Left cardiac atrium (tissue), 4 donors: ENCODE measurements at places on chromosomes 6 and 20. TPM values are rescaled to one million over a fixed set of nuclear protein-coding genes. Genes with fewer than 3 reads are reported as not detected.

Gene HSPA1A
- total RNA-seq, result 197 TPM

Gene GPLD1
- total RNA-seq, result 1.9 TPM

Gene TRIM10
- not detected for total RNA-seq

Gene FOXC1
- total RNA-seq, result 5.5 TPM

Gene PREP
- 29.6 TPM for total RNA-seq

Gene MMP24OS
- total RNA-seq, result 53.2 TPM

Gene WFDC5
- not detected for total RNA-seq

Gene DEFB124
- total RNA-seq, result 0.44 TPM

Gene ACAT2
- total RNA-seq, result 10.3 TPM

Gene MATN4
- not detected for total RNA-seq

Gene RPP40
- 4.9 TPM for total RNA-seq

Gene PKIB
- total RNA-seq, result 1.0 TPM

GRCh38 chr20:18971574-18971973 lies 158.0 kb downstream of the SCP2D1 start:
- no peak for DNase-seq

- no peak for DNase-seq
Measured at GRCh38 chr6:167122041-167122826, 662 bp upstream of the CCR6 start.

DNA sequence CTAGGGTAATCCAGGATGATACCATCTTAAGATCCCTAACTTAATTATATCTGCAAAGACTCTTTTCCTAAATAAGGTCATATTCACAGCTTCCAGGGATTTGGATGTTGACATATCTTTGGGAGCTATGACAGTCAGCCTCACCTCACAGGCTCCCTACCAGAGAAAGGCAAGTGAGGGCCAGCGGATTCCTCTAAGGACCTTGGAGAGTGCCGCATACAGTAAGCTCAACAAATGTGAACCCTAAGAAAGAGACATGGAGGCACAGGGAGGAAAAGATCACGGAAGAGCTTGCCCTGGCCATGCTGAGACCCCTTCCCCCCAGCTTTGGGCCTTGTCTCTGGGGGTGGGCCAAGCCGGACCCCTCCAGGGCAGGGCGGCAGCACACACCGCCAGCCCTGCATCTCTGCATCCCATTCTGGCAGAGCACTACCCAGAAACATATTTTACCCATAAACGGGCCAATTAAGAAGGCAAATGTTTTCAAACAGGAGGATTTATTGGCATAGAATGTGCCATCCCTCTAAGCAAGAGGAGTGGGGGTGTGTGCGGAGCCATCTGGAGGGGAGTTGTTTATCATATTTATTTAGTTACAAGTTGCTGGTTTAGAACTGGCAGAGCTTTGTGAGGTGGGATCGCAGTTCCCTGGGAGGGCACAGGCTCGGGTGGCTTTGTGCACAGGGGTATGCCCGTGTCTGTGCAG lies 55.4 kb downstream of the CHMP4B start:
- DNase-seq, result no peak

DNA sequence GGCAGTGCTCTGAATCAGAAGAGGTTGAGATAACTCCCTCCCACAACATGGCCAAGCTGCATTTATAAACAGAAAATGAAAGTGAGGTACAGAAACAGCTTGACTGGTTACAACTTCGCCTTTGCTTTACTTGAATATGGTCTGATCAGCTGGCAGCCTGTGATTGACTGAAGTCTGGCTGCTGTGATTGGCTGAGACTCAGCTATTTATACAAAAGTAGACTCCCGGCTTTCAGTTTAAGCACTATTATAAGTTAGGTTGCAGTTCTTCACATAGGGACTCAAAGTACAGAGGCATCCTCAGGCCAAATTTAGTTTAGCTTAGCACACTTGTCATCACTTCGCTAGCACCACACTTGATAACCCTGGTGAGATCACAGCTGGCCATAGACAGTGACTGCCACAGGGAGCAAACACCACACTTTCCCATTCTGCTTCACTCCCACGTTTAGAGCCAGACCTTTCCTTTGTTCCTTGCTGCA lies 362.6 kb downstream of the EPM2A start:
- peak; percentile 39 for DNase-seq

GRCh38 chr6:161489626-161490306 lies 215.9 kb upstream of the AGPAT4 start:
- no peak for DNase-seq

- DNase-seq, result no peak
Measured at GRCh38 chr6:117559299-117559698, 43.0 kb downstream of the GOPC start.

DNA sequence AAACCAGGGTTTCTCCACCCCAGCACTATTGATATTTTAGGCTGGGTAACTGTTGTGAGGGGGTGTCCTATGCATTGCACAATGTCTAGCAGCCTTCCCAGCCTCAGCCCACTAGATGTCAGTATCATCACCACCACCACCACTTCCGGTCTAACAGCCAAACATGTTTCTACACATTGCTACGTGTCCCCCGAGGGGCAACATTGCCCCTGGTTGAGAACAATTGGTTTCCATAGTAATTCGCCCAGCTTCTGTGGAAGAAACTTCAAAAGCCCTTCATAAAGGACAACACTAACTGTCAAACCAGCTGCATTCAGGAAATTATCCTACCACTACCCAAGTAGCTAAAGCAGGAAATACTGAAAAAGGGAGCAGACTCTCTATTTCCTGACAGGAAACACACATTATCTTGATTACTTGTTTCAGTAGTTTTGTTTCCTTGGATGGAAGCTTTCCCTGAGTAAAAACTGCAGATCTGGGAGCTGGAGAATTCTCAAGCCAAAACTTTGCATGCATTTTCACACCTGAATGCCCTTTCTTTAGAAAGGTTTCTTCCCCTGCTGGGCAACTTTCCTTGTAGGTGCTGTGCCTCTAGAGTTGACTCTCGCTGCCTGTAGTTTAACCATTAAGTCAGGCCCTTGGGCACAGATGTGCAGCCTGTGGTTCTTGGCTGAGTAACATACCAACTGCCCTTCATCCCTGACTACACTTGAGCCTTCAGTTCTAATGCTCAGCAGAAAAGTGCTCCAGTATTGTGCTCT lies 23.6 kb downstream of the PKHD1 start:
- peak; percentile 25 for DNase-seq

DNA sequence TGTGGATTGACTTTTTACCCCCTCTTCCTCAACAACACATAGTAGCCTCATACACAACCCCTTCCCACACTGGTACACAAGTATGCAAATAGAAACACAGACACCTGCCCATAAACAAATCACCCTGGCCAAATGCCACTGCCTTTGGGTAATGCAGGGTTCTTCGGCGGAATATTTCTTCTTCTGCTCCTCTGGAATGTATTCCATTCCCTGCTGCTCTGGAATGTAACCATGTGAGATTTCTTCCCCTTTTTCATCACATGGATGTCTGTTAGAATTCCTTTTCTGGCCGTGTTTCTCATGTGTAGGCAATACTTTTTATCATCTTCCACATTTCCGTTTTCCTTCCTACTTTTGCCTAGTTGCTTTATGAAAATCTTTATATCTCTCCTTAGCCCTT lies 76.1 kb upstream of the TPD52L1 start:
- no peak for DNase-seq

DNA sequence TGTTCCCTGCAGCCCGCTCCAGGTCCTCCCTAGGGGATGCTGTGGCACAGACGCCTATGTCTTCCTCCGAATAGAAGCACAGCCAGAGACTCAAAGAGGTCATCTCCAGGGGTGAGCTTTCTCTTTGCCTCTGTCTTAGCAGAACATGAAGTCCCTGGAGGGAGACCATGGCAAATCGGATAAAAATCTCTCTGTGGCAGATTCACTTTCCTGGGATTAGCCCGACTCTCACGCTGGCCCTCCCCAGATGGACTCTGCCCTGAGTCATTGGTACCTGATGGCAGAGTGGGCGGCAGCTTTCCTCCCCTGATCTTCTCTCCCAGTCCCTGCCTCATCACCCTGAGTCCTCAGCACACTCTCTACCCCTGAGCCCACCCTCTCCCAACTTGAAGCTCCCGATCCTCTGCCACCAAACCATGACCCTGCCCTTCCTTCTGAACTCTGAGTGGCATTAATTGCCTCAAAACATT lies 58.0 kb upstream of the CCDC167 start:
- no peak for DNase-seq

- DNase-seq, result peak; percentile 57
Measured at GRCh38 chr6:137728386-137729349, 138.4 kb upstream of the TNFAIP3 start.

- no peak for DNase-seq
Measured at GRCh38 chr6:87682310-87682709, 19.7 kb downstream of the AKIRIN2 start.

DNA sequence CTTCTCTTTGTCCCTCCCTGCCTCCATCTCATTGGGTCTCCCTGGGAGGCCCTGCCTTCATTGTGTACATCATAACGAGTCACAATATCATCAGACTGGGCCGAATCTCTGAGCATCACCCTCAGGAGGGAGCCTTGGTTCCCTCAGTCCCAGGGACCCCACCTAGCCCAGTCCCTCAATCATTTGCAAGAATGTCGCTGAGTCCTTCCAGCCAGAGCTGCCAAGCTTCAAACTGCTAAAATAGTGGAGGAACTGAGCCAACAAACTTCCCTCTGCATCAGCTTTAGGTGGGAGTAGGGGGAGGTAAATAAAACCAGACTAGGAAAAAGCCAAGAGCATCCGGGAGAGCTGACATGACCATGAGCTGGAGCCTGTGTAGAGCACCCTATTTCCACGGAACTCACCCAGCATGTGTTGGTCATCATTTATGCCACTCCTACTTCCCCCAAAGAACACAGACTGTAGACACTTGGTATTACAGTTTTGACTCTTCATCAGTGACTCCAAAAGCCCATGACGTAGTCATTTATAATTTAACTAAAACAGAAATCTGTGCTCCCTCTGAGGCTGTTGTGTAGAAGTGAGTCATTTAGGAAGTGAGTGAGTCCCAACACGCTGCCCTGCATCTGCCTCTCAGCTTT lies 28.8 kb upstream of the IL17A start:
- no peak for DNase-seq

GRCh38 chr6:11536795-11537194 lies 754 bp upstream of the TMEM170B start:
- DNase-seq, result no peak

DNA sequence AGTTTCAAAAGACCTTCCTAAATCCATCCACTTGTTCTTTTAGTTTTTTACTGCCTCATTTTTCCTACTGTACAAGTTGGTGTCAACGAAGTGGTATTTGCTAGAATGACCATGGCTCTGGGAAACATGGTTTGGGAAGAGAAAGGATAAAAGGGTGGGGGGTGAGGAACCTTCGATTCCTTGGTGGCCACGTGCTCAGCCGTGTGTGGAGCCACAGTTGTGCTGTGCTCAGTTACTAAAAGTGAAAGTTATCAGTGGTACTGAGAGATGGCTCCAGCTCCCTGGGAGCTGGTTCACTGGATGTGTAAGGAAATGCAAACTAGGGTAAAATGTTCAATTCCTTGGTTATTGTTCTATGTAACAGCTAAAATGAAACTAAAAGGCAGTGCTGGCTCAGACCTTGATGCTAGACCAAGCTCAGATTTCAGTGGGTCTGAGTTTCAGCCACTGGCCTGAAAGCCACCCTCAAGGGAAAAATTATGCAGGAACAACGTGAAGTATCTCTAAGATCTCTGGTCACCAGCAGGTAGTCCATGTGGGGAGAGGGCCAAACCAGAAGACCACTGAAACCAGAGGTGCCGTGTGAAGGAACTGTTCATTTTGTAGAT lies 7.4 kb upstream of the SLC22A2 start:
- DNase-seq, result no peak

GRCh38 chr6:26484161-26484560 lies 15.9 kb upstream of the BTN1A1 start:
- DNase-seq, result no peak

DNA sequence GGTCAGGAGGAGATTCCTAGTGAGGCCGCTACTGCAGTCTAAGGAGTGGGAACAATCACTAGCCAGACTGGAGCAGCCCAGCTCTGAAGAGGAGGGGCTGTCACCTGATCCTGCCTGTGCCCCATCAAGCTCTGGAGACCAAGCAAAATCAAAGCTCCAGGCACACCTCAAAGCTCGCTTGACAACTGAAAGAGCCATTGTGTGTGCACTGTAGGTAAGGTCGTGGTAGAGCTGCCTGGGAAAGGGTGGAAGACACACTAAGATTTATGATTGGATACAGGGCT lies 58.2 kb downstream of the CSE1L start:
- no peak for DNase-seq

DNA sequence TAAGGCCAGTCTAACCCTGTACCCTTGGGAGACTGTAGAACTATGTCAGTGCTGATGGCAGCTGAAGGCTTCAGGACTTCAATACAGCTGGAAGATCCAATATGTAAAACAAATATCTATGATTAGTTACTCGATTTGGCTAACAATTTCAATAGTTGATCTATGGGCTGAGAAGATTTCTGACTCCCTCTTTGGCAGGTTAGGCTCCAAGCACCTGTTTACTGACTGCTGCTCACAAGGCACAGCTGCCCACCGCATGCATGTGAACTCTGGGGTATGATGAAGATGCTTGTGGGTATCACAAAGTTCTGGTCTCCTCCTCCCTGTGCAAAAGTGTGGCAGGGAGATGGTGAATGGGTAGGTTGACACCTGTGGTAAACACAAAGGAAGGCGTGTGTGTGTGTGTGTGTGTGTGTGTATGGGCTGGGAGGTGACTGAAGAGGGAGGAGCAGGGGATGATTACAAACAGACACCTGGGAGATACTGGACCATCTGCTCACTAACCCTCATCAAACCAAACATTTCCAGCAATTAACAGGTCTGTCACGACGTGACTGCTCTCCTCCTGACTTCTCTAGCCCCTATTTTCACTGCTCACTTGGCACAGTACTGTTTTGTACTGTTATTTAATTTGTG lies 18.1 kb downstream of the ELMO2 start:
- no peak for DNase-seq

DNA sequence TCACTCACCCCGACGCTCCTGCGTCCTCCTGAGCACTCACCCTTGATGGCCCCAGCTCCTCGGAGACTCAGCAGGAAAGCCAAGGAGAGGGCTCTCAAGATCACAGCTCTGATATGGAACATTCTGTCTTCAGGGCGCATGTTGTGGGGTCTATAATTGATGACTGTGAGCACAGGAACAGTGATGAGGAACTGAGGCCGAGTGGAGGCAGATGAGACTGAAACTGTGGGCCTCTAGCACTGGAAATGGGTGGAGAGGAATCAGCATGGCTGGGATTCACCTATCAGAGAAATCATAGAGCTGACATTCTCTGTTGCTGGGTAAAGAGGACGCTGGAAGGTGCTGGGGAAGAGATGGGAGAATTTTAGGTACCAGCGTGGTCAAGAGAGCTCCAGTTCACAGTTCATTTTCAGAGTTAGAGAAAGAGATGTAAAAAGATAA lies at the start of gene HLA-DPA1:
TSS of gene HLA-DPA1 (minus strand) at position 219 of the 441 bp plus-strand sequence.
- DNase-seq, result no peak

GRCh38 chr20:25219365-25219764 lies 23.9 kb downstream of the ENTPD6 start:
- no peak for DNase-seq

- DNase-seq, result no peak
Measured at GRCh38 chr6:131947986-131948661, 3.0 kb downstream of the CCN2 start.
